ENCODE measurements at places on chromosomes 1 and 21.
A peak's percentile ranks its signal among the peaks of the same experiment; 100 is the strongest.

- no peak for DNase-seq
Measured at GRCh38 chr1:238953448-238954010, 432.8 kb upstream of the CHRM3 start.

DNA sequence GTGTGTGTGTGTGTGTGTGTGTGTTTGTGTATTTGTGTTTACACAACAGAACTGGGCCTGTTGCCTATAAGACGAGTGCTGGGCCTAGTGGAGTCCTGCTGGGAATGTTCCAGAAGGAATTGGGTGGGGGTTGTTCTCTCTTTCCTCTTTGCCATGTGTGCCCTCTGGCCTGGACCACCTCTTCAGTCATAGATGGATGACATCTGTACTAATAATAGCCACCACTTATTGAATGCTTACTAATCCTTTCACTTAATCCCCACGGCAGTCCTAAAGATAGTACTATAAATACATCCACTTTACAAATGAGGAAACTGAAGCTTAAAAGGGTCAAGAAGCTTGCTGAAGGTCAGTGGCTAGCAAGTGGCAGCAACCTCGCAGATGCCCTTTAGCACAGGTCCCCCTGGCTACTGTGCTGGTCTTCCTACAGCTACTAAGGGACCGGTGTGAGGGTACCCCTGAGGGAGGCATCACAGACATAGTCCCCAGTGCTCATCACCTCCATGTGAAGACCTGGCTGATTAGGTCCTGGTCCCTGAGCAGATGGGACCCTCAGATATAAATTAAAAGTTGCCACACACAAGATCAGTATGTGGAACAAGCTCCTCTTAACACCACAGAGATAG is 55.2 kb upstream of the KIF1B start:
- no peak for DNase-seq

- no peak for DNase-seq
Measured at GRCh38 chr1:47407481-47407880, 8.6 kb upstream of the FOXE3 start.

DNA sequence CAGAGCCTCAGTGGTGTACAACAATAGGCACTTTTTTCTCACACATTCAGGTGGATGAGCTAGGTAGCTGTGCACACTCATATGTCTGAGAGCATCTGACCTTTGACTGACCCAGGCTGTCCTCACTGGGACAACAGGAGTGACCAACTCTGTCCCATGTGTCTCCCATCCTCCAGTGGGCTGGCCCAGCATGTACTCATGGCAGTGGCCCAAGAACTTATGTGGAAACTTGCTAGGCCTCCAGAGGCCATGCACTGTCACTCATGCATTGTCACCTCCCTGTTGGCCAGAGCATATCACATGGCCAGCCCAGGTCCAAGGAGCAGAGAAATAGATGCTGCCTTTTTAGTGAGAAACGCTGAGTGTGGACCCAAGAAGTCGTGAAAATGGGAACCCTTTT is 158.8 kb downstream of the IGSF21 start:
- no peak for DNase-seq

- DNase-seq = no peak
Measured at GRCh38 chr1:14910984-14911721, 242.4 kb upstream of the TMEM51 start.

DNA sequence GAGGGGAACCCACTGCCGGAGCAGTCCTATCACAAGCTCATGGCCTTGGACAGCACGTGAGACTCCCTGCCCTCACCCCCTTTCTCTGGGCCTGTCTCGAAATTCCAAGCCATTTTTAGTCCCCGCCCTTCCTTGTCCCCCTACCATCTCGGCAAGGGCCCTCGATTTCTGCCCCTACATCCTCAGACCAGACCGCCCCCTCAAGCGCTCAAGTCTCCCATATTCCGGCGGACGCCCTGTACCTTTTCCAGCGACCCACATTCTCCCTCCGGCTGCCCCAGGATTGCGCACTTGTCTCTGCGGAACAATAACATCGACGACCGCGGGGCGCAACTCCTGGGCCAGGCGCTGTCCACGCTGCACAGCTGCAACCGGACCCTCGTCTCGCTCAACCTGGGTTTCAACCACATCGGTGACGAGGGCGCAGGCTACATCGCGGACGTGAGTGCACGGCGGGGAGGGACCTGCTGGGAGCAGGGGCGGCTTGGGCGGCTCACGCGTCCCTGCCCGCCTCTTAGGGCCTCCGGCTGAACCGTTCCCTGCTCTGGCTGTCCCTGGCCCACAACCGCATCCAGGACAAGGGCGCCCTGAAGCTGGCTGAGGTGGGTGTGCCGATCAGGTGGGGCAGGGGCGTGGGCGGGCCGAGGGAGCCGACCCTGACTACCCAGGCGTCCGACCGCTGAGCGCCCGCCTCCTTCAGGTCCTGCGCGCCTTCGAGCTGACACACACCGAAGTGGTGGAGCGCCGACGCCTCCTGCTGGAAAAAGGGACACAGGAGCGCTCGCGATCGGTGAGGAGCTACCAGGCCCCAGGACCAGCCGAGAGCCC is 7.0 kb downstream of the LRRC71 start:
- DNase-seq = peak; percentile 77

GRCh38 chr1:119010201-119010600 is 22.1 kb upstream of the TBX15 start:
- DNase-seq = no peak

- DNase-seq = no peak
Measured at GRCh38 chr21:22703521-22703920, 1705.3 kb downstream of the NCAM2 start.

DNA sequence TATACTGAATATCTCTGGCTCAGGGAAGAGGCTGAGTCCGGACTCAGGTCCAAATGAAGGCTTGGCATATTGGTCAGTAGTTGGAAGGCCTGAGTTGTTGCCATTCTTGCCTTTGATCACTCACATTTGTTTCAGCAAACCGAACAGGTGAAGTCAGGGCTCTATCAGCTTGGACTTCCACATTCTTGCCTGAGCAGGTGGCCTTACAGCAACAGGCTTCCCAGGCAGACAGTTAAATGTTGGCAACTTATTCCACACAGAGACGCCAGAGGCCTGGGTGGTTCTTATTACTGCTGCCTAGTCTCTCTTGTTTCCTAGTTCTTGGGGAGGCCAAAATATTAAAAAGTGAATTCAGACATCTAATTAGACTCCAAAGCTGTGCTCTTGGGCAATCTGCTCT is 36.6 kb downstream of the XCL2 start:
- DNase-seq = no peak

DNA sequence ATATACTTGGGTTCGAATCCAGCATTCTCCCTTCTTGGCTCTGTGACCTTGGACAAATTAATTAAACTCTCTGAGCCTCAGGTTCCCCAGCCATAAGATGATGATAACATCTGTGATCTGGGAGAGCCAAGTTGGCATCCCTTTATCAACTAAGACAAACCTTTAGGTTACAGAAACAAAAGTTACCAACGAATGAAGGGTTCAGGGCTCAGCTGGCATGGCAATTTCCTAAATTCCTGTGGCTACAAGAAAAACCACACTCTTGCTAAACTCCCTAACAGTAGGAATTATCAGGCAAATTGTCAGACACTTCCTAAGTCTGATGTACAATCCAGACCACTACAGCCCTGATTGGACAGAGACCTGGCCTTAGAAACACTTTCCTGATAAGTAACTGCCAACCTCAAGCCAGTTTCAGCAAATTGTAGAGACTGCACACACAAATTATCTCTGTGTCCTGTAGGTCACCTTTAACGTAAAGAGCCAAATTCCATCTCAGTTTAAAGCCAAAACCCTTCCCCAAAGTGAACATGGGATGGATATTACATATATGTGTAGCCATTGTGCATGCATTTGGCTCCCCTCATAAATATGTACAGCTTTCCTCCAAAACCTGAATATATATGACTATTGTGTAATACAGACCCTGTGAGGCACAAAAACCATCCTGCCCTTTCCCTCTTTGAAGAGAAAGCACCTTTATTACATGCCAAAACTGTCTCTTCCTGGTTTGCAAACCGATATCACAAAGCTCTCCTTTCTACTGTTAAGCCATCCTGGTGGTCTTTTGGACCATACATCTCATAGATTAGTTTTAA is 39.5 kb upstream of the EDARADD start:
- no peak for DNase-seq

DNA sequence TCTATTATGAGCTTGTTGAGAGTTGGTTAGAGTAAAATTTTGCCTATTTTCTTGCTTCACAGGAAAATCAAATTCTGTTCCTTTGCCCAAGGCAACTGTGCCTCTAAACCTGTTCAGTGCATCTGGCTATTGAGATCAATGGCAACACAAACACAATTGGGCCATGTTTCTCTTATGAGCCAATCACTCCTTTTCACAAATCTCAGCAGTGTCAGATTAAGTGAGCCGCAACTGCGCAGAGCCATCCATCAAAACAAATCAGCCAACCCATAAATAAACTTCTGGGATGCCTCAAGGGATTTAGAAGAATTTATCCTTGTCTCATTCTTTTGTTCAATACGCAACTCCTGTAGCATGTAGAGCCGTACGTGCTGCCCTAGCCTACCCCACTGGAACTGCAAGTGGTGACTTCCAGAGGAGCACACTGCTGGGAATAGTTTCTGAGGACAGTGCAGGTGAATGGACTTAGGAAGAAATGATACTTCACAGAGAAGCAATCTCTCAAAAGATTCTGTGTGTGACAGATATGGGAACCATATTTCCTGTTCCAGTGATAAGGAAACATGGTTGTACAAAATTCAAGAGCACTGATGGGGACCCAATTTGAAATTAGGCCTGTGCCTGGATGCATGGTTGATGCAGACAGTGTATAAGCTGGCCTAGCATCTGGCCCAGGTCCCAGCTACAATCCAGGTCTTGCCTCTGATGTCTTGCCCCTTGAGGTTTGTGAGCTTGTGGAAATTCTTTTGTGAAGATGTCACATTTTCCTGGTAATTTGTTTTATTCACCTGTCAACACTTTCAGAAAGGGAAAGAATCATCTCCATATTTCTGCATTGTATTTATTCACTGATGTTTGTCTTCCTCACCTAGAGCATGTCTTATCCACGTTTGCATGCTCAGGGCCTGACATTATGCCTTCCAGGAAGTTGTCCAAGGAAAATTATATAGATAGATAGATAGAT is 166.2 kb downstream of the URB2 start:
- DNase-seq = no peak

DNA sequence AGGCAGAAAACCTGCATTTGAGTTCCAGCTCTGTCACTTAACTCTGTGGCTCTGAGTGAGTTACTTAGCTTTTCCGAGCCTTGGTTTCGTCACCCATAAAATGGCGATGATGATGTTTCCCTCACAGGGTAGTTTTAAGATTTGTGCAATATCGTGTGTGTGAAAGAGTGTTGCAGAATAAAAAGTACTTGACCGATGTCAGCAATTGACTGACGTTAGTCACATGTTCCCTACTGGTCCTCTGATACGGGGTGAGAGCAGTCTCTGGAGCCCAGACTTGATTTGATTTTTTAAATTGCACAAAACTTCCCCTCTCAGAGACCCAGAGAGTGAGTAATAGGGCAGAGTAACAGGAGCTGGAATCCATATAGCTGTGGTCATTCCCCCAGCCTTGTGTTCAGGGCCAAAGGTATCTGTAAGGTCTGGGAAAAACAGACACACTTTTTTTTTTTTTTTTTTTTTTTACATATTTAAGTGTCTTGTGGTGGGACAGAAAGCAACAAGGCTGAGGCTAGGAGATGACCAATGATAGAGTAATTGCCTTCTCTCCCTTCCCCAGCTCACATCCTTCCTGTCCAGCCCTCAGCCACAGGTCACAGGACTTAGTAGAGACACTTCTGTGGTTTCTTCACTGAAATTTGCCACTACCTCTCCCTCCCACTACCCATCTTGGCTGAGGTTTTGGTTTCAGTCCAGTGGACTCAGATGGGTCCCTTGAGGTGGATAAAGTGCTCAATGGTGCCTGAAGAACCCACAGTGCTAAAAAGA is 2.0 kb downstream of the FCER1G start:
- no peak for DNase-seq

DNA sequence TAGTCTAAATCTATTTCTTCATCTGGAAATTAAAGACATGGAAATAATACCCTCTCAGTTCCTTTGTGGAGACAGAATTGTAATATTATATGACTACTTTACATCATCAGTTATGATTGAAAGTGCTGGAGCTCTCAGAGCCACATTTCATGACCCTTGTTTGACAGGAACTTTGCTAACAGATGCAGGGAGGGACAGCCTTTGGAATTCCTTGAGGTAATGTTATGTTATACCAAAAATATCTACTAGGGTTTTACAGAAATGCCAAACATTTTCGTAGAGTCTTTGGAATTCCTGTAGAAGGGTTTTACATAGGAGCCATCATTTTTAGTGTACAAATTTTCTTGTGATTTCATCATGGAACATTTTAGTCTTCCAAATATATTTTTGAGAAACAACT is 57.4 kb upstream of the ADAMTS5 start:
- DNase-seq = no peak

All from activated naive CD8-positive, alpha-beta T cell treated with anti-CD3 and anti-CD28 coated beads for 36 hours (primary cell).